ENCODE measurements at places on chromosomes 7 and 10.

- DNase-seq, result no peak
Measured at GRCh38 chr7:45670227-45670626, 96.1 kb downstream of the ADCY1 start.

DNA sequence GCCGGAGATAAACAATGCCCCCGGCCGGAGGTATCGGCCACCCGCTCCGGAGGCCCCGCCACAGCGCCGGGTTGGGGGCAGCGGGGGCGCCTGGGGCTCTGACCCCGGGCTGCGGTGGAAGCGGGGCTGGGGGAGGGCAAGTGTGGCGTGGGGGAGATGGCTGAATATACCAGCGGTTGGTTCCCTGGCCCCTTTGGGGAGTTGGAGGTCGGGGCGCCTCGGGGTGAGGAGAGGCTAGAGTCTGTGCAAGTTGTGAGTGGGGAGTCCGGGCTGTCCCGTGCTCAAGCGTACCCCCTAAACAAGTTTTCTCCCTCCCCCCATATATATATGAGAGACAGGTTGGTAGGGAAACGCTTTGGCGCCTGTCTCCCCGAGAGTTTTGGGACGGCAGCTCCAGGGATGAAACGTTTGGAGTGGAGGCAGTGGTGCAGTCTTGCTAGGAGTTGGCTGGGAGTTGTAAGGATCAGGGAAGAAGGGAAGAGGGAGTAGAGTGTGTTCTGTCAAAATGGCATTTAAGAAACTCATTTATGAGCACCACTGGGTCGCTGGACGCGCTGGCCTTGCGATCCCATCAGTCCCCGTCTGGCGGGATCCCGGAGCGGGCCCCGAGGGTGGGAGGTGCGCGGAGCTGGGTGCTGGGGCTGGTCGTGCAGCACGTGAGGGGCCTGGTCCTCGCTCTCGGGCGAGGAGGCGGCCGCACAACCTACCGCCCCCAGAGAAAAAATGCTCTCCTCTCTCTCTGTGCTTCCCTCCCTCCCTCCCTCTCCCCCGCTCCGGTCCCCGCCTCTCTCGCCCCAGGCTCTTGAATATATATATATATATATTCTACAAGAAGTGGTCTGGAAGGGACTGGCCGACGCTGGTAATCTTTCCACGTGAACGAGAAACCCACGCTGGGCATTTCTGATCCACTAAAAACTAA lies 1.1 kb downstream of the TET1 start:
- peak; percentile 1 for DNase-seq

DNA sequence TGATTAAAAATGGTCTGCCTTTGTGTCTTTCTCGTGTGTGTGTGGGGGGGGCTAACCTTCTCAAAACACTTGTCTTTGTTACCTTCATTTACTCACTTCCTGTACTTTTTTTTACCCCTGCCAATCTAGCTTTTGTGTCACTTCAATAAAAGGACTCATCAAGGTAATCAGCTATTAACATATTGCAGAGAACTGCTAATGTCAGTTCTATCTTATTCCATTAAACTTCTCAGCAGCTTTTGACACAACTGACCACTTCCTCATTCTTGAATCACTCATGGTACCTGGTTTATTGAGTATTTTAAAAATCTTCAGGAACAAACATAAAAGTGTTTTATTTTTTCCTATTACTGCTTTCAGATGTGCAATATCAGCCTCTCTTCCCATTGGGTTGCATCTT lies 59.8 kb downstream of the SLC25A40 start:
- no peak for DNase-seq

DNA sequence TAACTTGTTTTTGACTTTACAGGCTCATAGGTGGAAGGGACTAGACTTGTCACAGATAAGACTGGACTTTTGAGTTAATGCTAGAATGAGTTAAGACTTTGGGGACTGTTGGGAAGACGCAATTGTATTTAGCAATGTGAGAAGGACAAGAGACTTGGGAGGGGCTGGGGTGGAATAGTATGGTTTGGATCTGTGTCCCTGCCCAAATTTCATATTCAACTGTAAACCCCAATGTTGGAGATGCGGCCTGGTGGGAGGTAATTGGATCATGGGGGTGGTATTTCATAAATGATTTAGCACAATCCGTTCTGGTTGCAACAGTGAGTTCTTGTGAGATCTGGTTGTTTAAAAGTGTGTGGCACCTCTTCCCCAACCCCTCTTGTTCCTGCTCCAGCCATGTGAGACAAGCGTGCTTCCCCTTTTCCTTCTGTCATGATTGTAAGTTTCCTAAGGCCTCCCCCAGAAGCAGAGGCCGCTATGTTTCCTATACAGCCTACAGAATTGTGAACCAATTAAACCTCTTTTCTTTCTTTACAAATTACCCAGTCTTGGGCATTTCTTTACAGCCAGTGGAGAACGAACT lies 22.6 kb downstream of the RNF216 start:
- DNase-seq, result no peak

- DNase-seq, result no peak
Measured at GRCh38 chr10:110843031-110843430, 28.7 kb upstream of the PDCD4 start.

GRCh38 chr7:87322912-87323311 lies 22.6 kb upstream of the CROT start:
- no peak for DNase-seq

GRCh38 chr7:80771523-80771922 lies 133.1 kb downstream of the CD36 start:
- no peak for DNase-seq

DNA sequence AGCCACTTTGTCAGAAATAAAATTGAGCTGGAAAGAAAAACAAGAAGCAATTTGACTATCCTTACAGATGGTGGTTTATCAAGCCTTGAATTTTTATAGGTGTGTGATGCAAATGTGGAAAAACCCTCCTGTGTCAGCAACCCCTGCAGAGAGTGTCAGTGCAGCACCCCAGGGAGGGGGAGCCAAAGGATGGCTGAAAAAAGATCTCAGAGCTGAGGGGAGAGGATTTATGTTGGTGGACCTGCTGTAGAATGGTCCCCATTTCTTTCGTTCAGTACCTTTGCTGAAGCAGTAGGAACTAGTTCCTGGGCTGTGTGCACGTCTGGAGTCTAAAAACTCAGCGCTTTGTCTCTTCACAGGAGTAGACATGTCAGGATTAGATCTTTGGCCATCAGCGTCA lies 239.0 kb downstream of the PHTF2 start:
- no peak for DNase-seq

DNA sequence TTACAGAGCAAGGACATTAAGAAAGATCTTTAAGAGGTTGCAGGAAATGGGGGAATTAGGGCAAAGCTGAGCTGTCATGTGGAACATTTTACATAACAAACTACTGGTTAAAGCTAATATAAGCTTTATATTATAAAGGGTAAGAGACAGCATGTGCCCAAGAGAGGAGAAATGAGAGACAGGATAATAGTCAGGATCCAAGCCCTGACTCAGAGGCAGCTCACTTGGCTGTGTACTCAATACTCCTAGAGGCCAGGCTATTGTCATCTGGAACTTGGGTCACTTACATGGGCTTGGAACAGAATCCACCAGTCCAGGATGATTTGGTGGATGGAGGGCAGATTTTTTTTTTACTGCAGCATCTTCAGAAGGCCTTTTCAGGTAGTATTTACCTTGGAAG lies 418.6 kb upstream of the ZMIZ1 start:
- DNase-seq, result no peak

GRCh38 chr10:58480321-58480720 lies 32.4 kb upstream of the BICC1 start:
- DNase-seq, result no peak

- no peak for DNase-seq
Measured at GRCh38 chr7:131335639-131336381, 8.1 kb downstream of the MKLN1 start.

GRCh38 chr10:29635711-29636144 lies 957 bp upstream of the SVIL start:
- no peak for DNase-seq

- no peak for DNase-seq
Measured at GRCh38 chr10:107103174-107104025, 61.1 kb downstream of the SORCS1 start.

GRCh38 chr10:725786-726185 lies 36.3 kb upstream of the DIP2C start:
- no peak for DNase-seq

- DNase-seq, result no peak
Measured at GRCh38 chr7:81707966-81708365, 61.9 kb downstream of the HGF start.

DNA sequence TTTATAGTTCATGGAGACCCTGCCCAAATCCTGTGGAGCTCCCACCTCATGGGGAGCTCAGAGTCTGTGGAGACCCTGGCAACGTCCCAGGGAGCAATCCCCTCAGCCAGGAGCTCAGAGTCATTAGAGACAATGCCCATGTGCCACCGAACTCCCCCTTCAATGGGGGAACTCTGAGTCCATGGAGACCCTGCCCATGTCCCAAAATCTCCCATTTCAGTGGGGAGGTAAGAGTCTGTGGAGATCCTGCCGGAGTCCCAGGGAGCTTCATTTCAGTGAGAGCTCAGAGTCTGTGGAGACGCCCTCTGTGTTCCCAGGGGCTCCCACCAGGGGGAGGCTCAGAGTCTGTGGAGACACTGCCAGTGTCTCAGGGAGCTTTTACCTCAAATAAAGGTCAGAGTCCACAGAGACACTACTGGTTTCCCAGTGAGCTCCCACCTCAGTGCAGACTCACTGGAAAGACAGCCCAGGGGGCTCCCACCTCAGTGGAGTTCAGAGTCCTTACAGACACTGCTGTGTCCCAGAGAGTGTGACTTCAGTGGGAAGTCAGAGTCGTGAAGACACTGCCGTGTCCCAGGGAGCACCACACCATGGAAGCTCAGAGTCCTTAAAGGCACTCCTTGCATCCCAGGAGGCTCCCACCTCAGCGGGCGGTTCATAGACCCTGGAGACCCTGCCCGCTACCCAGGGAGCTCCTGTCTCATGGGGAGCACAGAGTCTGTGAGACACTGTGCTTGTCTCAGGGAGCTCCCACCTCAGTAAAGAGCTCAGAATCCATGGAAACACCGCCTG lies 5.0 kb downstream of the MYO1G start:
- no peak for DNase-seq

DNA sequence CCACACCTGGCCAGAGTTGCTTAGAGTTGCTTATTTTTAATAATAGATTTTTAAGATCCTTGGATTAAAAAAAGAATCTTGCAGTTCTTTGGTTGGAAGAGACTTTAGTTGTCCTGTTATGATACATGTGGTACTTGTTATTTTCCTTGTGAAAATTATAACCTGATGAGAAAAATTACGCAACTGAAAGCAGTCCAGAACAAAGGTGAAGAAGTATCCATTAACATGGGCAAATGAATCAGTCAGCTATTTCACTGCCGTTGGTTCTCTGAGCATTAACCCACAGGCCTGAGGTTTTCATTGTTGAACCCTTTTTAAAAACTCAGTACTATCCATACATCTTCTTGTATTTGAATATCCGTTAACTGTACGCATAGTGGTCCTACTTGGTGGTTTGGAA lies 68.2 kb downstream of the GALNT11 start:
- DNase-seq, result no peak

DNA sequence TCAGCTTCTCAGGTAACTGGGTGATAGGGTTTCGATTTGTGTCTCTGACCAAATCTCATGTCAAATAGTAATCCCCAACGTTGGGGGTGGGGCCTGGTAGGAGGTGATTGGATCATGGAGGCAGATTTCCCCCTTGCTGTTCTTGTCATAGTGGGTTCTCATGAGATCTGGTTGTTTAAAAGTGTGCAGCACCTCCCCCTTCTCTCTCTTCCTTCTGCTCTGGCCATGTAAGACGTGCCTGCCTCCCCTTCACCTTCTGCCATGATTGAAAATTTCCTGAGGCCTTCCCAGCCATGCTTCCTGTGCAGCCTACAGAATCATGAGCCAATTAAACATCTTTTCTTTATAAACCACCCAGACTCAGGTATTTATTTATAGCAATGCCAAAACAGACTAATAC lies 21.9 kb upstream of the SMURF1 start:
- no peak for DNase-seq

DNA sequence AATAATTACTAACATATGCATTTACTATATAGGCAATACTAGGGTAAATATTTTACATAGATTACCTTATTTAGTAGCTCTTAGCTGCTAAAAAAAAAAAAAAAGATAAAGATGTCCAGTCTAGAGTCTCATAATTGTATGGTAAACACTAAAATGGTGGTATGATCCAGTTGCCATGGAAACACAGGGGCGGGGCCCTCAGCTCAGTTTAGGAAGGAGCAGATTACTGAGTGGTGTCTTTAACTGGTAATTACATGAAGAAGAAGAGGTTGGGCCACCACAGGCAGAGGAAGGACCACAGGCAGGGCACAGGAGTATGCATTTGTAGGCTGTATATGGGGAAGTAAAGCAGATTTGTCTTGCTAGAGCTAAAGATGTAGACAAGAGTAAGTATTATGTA lies 43.7 kb downstream of the ITGB8 start:
- no peak for DNase-seq

DNA sequence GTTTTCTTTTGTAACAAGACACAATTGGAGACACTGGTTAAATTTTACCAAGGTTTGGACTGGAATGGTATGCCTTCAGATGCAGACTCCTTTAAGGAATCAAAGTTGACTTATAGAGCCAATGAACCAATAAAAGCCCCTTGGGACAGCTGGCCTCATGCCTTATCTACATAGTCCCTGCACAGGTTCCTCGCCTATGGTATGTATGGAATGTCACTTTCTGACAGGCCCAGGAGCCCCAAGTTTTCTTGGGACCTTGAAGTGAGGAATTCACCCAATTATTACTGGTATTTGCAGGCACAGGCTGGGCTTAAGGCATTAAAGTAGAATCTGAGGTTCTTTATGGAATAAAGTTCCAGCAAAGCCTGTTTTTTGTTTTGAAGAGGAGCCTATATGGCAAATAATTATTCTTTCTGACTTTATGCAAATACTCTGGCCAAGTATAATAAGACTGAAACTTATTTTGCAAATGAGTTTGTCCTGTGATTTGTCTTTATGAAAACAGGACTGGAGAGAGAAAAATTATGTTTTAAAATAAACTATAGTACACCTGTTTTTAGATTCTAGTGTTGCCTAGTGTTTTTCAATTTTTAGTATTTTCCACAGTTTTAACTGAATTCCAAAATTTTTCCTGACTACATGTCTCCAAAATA lies 24.1 kb upstream of the DNMBP start:
- DNase-seq, result no peak

GRCh38 chr10:112951359-112952281 lies 1.6 kb downstream of the TCF7L2 start:
- DNase-seq, result peak; percentile 24

GRCh38 chr7:149292462-149292823 lies 30.4 kb downstream of the ZNF783 start:
- DNase-seq, result no peak

GRCh38 chr7:134533288-134533771 lies 6.0 kb downstream of the AKR1B10 start:
- DNase-seq, result no peak

GRCh38 chr7:69858471-69858870 lies 260.2 kb downstream of the AUTS2 start:
- no peak for DNase-seq
